ENCODE measurements at places on chromosomes 6 and 20.

GRCh38 chr20:48828734-48829460, 1.1 kb upstream of the PREX1 start:
- DNase-seq, result no peak

DNA sequence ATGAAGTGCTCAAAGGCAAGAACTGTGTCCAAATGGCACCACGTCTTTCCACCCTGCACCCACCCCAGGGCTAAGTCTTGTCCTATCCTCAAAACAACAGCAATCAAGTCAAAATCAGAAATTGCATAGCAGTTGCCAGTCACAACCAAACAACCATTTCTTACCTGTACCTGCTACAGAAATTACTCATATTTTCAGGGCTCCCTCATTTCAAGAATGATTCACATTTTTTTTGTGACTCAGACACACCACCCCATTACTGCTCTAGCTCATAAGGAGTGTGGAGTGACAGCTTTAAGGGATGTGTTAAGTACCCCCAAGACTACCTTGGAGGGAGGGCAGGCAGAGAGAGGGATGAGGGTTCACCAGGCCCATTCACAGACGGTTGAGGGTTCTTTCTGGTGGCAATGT, 111.7 kb downstream of the TRERF1 start:
- no peak for DNase-seq

- no peak for DNase-seq
These were observed 308.5 kb downstream of the CLIC5 start for GRCh38 chr6:45707176-45707575.

GRCh38 chr6:33508935-33509926, 54.9 kb downstream of the ZBTB9 start:
- DNase-seq, result no peak

- DNase-seq, result no peak
These were observed 270.5 kb upstream of the PLN start for GRCh38 chr6:118277631-118278030.

DNA sequence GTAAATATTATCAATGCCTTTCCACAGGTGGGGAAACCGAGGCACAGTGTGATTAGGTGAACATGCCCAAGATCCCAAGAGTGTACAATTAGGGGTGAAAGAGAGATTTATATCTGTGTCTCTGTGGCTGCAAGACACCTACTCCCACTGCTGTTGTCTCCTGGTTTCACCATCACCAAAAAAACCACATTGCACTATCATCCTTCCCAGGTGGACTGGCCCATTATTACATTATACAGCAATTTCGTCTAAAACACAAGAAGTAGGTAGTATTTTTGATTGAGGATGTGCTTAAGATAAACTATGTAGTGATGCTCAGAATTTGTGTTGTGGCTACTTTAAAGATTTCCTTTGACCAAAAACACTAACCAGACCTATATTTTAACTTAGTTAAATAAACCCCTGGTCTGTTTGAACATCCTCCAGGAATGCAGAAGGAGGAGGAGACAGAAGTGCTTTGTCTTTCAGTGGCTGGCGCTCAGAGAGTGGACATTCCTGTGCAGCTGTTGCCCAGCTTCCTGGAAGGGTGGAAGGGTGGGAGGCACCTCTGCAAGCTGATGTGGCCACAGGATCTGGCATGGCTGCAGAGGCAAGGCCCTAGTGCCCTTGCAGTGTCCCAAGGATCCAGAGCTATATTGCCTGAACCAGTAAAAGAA, 23.8 kb downstream of the DCBLD1 start:
- DNase-seq, result no peak

- no peak for DNase-seq
These were observed 1.2 kb downstream of the FAM8A1 start for GRCh38 chr6:17601386-17601703.

DNA sequence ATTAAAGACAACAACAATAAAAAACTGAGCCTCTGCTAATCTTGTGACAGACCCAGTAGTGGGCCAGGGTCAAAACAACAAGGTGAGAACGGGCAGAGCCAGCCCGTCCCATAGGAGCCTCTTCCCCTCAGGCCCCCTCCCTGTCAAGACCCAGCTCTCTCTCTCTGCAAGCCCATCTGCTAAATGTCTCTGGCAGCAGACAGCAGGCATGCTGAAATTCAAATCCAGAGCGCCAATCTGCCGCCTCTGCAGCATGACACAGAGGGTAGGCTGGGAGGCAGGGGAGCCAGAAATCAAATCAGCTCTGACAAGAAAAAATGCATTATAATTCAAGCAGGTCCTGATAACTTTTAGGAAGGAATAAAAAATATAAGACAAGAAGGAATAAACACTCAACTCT, 26.3 kb downstream of the METTL24 start:
- DNase-seq, result no peak

DNA sequence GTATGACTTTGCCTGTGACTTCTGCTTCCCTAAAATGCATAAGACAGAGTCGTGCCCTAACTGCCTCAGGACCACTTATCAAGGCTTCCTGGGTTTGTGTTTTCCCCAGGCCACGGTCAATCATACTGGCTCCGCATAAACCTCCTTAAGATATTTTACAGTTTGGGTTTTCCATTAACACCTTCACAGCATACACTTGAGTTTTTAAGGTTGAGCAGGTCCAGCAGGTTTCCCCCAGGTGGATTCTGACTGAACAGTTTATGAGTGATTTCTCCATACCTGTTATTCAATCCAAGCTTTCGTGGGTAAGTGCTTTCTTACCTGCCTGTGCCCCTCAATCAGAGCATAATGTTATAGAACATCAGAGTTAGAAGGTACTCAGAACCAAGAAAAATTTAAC, 39.3 kb downstream of the NINL start:
- DNase-seq, result no peak

GRCh38 chr6:167573461-167574215, 248.8 kb downstream of the TTLL2 start:
- DNase-seq, result no peak

- no peak for DNase-seq
These were observed at the start of gene COL11A2 for GRCh38 chr6:33192105-33192646. Gene COL11A2 (minus strand): TSS chr6:33192467. CDS start chr6:33192240, 227 bp downstream.

DNA sequence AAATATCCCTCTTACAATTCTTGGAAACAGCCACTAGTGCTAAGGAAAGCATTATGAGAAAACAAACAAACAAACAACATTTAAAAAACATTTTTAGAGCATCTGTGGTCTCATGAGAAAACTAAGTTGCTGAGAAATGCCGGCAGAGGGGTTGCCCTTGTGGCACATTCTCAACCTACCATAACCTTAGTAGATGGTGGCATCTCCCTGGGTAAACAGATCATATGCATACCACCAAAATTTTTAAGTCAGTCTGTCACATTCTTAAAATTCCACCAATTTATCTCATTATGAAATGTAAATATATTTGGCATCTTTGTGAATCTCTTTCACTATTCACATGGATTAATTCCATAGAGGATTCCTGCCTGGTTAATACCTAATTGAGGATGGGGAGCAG, 575.7 kb upstream of the MARCKS start:
- DNase-seq, result no peak

- DNase-seq, result no peak
These were observed 262.9 kb downstream of the TAF4 start for GRCh38 chr20:61802721-61803311.
